ENCODE measurements at places on chromosomes 1 and 21.

GRCh38 chr1:20728371-20729154 lies 3.9 kb downstream of the SH2D5 start:
- peak overlapping the region; percentile 66 for H3K27ac ChIP-seq
- peak overlapping the region; percentile 53 for H3K4me3 ChIP-seq
- H3K36me3 ChIP-seq, result no peaks in the 10 kb centered on the region
- DNase-seq, result no peak
- H3K27me3 ChIP-seq, result peaks cover 33% of the 10 kb centered on the region

GRCh38 chr1:181104790-181105133 lies 16.3 kb downstream of the IER5 start:
- peak overlapping the region; percentile 85 for H3K4me3 ChIP-seq
- DNase-seq, result peak; percentile 79
- H3K27me3 ChIP-seq, result peaks cover 78% of the 10 kb centered on the region
- no peak overlapping the region for H3K27ac ChIP-seq
- no peaks in the 10 kb centered on the region for H3K36me3 ChIP-seq

GRCh38 chr1:172451002-172451443 lies 7.2 kb upstream of the PIGC start:
- no peak overlapping the region for H3K27ac ChIP-seq
- H3K4me3 ChIP-seq, result no peak overlapping the region
- no peak for DNase-seq
- peaks cover 5% of the 10 kb centered on the region for H3K4me1 ChIP-seq
- H3K36me3 ChIP-seq, result no peaks in the 10 kb centered on the region

DNA sequence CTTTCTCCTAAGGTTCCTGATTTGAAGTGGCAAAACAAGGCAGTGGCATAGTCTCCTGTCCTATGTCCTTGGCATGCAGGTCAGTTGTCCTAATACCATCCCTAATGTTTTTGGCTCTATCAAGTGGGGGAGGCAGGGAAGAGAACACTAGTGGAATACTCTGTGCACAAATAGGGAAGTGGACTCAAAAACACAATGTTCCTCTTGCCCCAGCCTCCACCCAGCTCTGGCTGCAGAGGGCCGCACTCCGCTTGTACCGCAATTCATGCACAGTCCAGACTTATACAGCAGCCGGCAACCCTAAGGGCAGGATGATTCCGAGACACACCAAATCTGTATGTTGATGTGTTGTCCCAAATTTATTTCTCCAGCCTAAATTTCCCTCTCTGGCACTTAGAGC lies 14.5 kb downstream of the PLEKHO1 start:
- no peak overlapping the region for H3K4me3 ChIP-seq
- H3K36me3 ChIP-seq, result 0 out of 2 replicates have a peak, but pooled peaks cover 3% of the 10 kb centered on the region
- no peak for DNase-seq
- H3K4me1 ChIP-seq, result peaks cover 42% of the 10 kb centered on the region
- no peaks in the 10 kb centered on the region for H3K27me3 ChIP-seq
- H3K27ac ChIP-seq, result peak overlapping the region; percentile 40

Data from WTC11 (cell line).